Astrocyte of the spinal cord (primary cell): ENCODE measurements at places on chromosomes 6 and 20.
A peak's percentile ranks its signal among the peaks of the same experiment; 100 is the strongest.

- DNase-seq: no peak
These were observed 225.3 kb downstream of the KHDC1L start for GRCh38 chr6:72999995-73000394.

DNA sequence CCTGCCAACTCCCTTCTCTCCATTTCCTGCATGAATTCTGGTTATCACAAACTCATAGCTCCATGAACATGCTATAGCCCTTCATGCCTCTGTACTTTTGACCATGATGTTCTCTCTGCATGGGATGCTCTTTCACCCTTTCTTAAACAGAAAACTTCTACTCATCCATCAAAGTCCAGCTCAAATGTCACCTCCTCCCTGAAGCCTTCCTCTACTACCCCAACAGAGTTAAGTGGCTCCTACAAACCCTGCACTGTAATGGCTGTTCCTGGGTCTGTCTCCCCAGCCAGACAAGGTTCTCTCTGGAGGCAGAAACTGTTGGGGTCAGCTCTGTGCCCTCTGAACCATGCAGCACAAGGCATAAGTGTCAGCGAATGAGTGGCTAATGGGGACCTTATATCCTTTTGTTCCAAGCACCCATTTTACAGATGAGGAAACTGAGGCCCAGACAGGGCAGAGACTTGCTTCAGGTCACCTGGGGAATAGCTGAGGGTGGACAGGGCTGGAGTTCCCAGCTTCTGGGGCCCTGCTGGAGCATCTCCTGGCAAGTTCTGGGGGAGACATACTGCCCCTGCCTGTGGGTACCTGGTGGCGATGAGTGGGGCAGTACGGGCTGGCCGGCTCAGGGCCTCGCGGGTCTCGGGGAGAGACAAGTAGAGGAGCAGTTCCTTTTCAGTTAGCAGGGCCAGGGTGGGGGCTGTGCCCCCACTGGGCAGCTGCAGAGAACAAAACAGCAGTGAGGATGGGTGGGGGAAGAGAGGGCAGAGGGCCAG is 10.6 kb upstream of the CDK5RAP1 start:
- no peak for DNase-seq

DNA sequence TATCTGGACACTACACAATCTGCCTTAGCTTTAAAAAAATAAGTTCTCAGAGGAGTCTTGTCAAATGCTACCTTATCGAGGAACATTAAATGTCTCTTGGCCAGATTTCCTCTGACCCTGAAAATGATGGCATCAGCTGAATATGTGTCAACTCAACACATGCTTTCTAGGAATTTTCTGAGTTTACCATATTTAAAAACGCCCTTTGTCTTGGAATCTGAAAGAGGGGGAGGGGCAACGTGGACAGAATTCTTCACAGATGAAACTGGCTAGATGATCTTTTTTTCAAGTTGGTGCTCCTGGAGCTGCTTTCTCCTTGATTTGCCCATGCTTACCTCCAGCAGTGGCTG is 5.1 kb downstream of the SOX4 start:
- peak; percentile 16 for DNase-seq

DNA sequence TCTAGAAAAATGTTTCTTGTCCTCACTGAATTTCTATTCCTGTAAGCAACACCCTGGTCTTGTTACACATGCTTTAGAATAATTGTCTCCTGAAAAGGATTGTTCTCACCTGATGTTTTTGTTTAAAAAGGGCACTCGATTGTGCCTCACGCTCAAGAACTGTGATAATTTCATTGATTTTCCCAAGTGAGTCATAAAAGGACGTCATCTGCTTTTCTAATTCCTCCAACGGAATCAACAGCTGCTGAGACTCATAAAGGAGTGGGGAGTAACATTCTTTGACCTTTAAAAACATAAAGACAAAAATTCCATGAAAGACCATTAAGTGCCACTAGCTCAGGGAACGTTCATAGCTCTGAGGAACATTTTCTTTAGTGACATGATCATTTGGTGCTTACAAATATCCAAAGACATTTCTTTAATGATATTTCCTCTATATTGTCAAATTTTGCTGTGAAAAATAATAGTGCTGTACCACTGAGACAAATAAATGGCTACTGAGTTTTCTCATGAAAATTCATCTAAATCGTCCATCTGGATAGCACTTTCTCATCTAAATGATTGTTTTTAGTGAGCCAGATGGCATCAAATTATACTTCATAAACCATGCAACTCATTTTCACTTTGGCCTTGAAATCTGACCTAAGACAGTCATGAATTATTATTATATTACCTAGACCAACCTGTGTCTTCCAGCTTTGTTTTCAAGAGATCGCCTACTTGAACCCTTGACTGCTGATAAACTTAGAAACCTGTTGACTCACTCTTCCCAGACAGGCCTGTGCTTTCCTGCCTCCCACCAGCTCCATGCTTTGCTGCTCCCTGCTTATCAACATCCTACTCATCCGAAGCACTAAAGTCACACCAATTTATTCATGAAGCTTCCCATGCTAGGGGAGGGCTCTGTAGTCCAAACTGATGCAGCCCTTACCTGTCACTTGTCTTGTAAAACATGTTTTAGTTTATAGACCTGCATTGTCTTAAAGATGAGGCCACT is 178.2 kb downstream of the SYNE1 start:
- DNase-seq: peak; percentile 15

DNA sequence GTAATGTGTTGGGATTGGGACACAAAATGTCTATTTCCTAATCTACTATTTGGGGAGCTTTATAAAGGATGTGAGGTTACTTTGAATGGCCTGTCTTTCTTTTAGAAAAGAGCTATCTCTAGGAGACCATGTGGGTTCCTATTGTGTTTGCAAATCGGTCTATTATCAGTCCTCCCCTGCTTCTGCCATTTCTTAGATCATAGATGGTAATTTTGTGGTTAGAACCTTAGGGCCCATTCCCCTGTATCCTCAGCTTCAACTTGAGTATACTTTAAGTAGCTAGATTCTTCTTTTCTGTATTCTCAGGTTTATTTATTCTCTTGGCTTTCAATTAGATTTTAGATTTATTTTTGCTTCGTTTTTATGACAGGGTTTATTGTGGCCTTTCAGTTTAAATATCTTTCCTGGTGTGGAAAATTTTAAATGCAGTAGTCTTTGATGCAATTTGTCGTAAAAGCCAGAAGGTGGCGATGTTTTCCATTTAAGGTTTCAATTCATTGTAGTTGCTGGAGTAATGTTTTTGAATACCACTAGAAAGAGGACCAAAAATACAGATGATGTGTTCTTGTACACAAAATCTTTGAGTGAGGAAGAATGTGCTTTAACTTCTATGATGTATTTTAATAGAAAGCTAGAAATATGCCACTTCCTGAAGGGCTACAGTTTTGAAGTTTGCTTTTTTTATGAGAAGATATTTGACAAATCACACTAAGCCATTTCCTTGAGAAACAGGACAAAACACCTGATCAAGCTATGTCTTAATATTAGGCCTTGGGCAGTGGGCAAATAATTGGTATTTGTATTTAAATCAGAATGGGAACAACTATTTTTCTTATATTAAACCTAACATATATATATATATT is 20.3 kb downstream of the TBPL1 start:
- peak; percentile 77 for DNase-seq

DNA sequence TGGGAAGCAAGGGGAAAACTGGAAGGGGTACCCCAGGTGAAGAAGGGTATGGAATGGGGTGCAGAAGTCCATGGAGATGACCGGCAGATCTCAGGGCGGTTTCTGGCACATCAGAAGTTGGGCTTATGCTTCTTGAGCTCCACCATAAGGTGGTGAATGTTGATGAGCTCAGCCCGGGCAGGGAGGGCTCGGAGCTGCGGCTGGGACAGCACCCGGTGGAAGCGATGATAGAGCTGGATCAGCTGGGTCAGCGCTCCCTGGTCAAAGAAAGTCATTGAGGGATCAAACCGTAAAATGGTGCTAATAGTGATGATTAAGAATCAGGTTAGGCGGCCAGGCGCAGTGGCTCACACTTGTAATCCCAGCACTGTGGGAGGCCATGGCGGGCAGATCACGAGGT is 20.9 kb downstream of the VPS52 start:
- no peak for DNase-seq

- no peak for DNase-seq
These were observed 9.3 kb downstream of the SDHAF4 start for GRCh38 chr6:70575899-70576495.

DNA sequence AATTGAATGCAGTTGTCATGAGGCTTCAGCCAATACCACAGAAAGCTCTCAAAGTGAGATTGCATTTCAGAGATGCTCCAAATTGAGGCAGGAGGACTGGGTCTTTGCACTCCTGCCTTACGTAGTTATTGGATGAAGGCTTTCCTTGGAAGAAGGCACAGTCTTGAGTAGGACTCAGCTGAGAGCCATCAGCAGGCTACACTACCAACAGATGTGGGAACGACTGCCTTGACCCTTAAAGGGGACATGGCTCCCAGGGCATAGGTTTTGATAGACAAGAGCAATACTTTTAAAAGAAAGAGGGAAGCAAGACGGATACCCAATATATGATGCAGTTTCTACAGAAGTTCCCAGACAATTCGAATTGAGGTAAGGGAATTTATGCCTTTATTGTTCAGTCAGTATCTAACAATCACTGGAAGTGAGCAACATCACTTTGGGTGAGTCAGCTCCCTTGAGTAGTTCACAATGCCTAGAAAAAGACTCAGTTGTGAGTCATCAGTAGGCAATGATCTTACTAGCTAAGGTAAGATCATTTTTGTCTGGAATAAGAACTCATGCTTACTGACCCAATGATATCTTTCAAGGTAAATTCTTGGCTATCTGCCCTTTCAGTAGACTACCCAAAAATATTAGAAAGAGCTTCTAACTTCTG is 390.8 kb downstream of the GJA1 start:
- peak; percentile 94 for DNase-seq

GRCh38 chr6:99609905-99610489 is 3.4 kb downstream of the PRDM13 start:
- DNase-seq: no peak

DNA sequence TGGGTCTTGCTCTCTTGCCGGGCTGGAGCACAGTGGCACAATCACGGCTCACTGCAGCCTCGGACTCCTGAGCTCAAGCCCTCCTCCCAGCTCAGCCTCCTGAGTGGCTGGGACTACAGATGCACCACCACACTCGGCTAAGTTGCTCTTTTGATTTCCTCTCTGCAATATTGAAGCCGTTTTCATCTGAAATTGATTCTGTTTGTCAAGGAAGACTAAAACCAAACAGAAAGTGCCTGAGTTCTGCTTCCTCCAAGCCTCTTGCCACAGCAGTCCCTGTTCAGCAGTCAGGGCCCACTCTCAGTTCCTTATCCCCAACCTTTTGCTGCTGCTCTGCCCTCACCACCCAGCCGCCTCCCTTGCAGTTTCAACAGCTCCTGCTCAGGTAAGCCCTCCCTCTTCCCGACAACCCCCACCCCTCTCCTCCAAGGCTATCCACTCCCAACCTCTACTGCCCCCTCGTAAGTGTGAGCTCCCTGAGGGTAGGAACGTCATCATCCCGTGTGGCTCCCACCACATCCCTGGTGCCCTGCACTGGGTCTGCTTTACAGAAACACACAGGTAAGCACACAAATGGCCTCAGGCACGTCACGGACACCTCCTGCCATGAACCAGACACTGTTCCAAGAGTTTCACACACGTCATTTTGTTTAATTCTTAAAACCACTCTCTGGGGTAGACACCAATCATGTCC is 70.7 kb upstream of the TAB2 start:
- DNase-seq: no peak

GRCh38 chr6:1472643-1473042 is 83.3 kb downstream of the FOXF2 start:
- DNase-seq: no peak

DNA sequence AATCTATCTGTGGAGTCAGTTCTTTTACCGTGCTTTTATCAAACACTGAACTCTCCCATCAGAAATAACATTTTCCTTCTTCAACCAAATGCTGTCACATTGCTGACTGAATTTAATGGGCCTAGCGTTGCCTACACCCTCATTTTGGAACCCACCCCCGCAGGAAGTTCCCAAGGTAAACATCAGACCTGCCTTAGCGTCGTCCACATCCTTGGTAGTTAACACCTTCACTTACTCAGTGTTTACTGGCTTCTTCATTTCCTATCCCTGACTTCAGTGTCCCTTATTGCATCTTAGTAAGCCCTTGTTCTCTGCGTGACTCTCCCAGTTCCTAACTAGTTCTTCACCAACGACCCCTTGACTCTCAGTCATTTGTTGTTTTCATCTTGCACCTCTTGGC is 491.4 kb upstream of the SOX4 start:
- no peak for DNase-seq

GRCh38 chr6:61682562-61682961 is 603.5 kb downstream of the KHDRBS2 start:
- DNase-seq: no peak

DNA sequence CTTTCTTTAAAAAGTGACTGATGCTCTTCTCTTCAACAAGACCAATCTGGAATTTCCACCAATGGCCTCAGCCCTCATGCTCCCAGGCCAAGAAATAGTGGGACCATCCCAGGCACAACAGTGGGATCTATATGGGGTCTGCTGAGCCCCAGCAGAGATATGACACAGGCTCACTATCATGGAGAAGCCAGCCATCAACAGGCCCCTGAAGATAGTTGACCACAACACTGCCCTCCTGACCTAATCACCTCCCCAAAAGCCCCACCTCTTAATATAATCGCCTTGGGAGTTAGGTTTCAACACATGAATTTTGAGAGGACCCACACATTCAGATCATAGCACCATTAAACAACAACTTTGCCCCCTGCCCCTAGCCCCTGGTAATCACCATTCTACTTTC is 16.8 kb upstream of the MCM3 start:
- no peak for DNase-seq

GRCh38 chr20:22773344-22773743 is 189.0 kb upstream of the FOXA2 start:
- no peak for DNase-seq

DNA sequence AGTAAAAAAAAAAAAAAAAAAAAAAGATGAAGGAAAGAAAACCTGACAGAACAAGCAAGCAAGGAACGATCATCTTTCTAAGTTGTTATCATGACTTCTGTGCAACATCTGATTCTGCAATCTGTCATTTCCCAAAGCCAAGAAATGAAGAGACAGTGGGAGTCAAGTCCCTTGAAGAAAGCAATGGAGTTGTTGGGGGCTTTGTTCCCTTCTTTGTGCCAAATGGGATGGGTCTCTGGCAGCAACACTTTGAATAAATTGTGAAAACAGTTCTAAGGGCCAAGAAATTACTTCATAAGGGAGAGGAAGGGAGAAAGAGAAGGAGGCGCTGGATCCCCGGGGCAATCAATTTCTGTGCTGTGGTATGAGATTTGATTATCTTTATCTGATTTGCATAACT is 33.3 kb upstream of the RSPO3 start:
- no peak for DNase-seq
